ENCODE measurements at places on chromosomes 4 and X.
A peak's percentile ranks its signal among the peaks of the same experiment; 100 is the strongest.

GRCh38 chr4:101019941-101020401 lies 327.4 kb downstream of the PPP3CA start:
- DNase-seq: no peak

GRCh38 chr4:86895692-86896488 lies 3.7 kb upstream of the C4orf36 start:
- DNase-seq: peak; percentile 76

DNA sequence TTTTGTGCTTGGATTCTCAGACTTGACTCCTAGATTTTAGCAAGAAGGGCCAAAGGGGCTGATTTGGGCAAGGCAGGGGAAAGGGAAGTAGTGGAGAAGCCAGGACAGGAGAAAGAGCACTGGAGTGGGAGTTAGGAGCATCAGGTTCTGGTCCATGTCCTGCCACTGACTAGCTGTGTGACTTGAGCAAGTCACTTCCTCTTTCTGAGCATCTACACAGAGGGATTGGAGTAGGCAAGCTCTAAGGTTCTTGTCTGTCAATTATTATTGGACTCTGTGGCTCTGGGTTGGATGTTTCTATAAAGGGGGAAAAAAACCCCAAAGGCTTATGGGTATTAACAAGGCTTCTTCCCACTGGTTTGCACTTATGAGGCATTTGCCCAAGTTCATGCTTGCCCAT lies 24.4 kb downstream of the PLAC1 start:
- DNase-seq: no peak

DNA sequence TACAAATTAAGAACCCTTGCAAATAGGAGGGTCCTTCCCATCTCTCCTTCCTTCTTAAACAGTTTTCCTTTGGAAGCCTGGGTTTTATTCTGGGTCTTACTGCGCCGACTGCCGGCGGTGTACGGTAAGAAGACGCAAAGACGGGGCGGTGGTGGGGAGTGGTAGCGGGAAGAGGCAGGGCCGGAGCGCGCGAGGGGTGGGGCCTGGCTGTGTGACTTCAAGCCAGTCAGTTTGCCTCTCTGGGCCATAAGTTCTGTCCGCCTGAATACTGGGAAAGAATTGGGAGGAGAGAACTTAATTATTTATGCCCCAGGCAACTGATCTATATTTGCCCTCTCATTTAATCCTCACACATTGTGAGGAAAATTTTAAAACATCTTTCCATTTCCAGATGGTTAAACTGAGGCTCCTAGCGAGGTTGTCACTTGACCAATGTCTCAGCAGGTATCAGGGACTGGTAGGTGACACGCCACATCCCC lies 726 bp upstream of the KANTR start:
- peak; percentile 70 for DNase-seq

GRCh38 chr4:121107507-121107906 lies 35.2 kb upstream of the NDNF start:
- DNase-seq: no peak

DNA sequence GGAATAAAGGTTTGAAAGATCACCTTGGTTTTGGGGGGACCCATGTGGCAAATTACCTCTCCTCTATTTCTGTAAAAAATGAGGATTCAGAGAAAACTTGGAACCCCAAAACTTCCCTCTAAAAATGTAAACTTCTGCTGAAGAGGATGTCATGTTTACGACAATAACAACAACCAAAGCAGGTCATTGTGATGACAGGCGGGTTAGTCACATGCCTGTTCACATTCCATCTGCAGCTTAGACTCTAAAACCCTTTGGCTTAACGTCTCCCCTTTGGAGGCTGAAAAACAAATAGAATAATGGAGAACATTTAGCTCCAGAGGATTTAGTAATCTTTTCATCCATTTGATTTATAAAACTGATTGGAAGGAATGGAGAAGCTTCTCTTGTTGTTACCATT lies 75.0 kb upstream of the FAM9C start:
- no peak for DNase-seq

DNA sequence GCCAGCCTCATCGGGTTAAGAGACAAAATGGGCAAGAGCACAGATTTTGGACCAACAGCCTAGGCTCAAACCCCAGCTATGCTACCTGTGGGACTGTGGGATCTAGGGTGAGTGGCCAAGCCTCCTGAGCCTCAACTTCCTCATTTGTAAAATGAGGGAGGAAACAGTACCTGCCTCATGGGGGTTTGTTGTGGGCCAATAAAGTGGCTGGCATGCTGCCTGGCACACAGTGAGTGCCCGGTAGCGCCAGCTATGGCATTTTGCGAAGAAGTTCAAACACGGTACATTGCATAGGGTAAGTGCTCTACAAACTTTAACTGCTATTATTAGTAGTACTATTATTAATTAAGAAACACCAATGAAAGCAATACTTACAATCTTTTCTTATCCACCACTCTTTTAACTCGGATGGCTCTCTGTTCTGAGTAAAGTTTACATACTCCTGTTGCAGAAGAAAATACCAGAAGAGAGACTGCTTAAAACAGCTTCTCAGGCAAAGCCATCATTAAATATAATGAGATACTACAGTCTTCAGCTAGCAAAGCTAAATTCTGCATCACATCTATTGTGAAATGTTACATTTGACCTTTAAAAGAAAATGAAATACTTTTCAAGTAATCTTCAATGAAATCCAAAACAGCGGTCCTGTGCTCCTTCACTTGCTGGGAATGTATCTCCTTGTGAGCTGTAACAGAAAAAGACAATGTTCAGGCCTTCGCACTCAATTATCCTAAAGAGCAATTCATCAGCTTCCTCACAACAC lies 70.1 kb downstream of the NSG1 start:
- no peak for DNase-seq
